ENCODE measurements at places on chromosomes 1 and 21.

- no peak for DNase-seq
These were observed 24.2 kb upstream of the OSBPL9 start for GRCh38 chr1:51592711-51593110.

DNA sequence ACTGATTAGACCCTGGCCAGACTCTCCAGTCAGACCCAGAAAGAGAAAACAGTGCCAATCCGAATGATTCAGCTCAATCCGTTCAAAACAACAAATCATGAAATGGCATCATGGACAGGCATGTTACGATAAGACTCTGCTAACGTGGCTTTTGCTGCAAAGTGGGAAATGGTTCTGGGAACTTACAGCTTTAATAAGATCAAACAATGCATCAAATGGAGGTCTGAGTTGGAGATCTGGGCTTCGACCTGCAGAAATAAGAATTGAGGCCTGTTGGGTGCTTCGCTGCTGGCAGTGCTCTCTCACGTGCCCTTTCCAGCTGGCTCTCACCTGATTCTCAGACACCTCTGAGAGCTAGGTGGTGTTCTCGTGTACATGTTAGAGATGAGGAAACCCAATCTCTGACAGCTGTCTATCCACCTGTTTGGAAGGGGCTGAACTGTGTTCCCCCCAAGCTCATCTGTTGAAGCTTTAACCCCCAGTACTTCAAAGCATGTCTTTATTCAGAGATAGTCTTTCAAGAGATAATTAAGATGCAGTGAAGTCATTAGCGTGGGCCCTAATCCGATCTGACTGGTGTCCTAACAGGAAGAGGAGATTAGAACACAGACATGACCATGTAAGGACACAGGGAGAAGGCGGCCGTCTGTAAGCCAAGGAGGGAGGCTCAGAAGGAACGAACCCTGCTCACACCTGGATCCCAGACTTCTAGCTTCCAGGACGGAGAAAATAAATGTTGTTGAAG, 45.5 kb upstream of the ETS2 start:
- DNase-seq = no peak

DNA sequence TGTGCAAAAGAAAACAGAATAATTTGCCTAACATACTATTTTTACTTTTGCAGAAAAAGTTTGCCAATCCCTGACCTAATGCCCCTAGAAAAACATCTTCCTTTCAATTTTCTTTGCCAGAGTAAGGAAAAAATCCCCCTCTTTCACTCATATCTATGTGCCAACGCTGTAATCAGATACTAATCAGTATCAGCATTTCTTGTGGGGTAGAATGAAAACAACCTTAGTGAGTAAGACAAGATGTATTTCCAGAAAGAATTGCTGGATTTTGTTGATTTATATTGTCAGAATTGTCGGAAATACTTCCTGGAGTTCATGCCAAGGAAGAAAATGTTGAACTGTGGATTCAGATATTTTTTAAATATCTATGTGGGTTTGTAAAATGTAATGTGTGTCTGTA, 1893.8 kb downstream of the NCAM2 start:
- DNase-seq = no peak

DNA sequence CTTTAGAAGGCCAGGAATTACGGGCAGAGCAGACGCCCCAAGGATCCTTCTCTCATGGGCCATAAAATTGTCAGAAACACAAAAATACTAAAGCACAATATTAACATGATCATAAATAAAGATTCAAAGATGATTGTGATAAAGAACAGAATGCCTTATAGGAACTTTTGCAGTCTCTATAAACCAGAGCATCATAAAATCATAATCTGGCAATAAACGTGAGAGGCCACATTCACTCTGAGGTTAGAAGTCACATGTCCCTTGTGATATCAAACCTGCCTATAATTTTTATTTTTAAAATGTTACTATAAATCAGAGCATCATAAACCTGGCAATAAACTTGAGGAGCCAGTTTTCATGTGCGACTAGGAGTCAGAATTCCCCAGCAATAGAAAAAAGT, 100.5 kb downstream of the ZBTB18 start:
- no peak for DNase-seq

- no peak for DNase-seq
These were observed 26.3 kb upstream of the SYT14 start for GRCh38 chr1:209911746-209912145.

GRCh38 chr1:43540653-43541071, 10.0 kb downstream of the PTPRF start:
- no peak for DNase-seq

- no peak for DNase-seq
These were observed 586.4 kb downstream of the DPYD start for GRCh38 chr1:97334454-97334853.

DNA sequence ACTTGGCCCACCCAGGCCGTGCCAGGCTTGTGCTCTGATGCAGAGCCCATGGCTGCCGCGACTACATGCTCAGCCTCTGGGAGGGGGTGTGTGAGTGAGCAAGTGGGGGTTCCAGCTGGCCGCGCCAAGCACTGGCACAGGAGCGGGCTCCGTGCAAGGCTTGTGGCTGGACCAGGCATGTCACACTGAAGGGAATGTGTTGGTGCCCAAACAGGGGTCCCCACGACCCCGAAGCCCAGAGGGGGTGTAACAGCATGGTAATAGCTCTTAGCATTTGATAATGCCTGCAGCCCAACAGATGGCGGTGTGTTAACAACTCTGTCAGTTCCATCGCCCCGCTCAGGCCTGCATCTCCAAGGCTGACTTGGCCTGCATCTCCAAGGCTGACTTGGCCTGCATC, 38.3 kb upstream of the CD46 start:
- no peak for DNase-seq

- DNase-seq = no peak
These were observed 344.7 kb upstream of the USP24 start for GRCh38 chr1:55559842-55560241.

- no peak for DNase-seq
These were observed 2.5 kb downstream of the MR1 start for GRCh38 chr1:181036107-181036836.

Data from activated CD4-positive, alpha-beta memory T cell treated with anti-CD3 and anti-CD28 coated beads, Interleukin-2, amount 10 ng/mL, durations not matched to agents 7 days and 5 days (primary cell).